ENCODE measurements at places on chromosomes 13 and 19.

DNA sequence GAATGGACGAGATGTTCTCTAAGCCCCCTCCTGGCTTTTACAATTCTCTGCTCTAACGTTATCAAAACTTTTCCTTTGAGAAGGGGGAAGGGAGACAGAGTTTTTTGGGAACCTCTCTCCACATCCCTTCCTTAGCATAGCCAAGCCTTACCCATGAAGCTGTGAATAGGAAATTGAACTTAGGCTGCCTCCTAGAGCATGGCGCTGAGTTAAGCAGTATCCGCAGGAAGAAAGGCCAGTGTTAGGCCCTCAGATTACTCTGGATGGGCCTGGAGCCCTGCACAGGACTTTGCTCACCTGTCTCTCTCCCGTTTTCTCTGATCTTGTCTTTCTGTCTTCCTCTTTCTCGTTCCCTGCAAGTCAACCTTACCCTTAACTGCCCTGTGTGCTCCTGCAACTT is 39.6 kb downstream of the CYP2B6 start:
- DNase-seq, result no peak

DNA sequence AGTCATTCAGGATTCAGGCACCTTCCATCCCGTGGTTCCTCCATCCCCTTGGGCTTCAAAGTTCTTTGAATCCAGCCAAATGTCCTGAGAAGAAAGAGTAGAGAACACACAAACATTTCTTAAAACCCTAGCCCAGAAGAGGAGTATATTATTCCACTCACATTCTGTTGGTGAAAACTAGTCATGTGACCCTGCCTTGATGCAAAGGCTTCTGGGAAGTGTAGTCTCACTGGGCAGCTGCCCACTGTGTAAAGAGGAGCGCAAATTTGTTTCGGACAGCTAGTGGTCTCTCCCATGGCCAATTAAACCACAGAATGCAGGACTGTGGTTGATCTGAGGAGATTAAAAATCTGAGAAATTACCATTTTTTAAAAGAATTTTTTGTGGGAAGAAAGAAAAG is 304.4 kb downstream of the SUCLA2 start:
- DNase-seq, result no peak

DNA sequence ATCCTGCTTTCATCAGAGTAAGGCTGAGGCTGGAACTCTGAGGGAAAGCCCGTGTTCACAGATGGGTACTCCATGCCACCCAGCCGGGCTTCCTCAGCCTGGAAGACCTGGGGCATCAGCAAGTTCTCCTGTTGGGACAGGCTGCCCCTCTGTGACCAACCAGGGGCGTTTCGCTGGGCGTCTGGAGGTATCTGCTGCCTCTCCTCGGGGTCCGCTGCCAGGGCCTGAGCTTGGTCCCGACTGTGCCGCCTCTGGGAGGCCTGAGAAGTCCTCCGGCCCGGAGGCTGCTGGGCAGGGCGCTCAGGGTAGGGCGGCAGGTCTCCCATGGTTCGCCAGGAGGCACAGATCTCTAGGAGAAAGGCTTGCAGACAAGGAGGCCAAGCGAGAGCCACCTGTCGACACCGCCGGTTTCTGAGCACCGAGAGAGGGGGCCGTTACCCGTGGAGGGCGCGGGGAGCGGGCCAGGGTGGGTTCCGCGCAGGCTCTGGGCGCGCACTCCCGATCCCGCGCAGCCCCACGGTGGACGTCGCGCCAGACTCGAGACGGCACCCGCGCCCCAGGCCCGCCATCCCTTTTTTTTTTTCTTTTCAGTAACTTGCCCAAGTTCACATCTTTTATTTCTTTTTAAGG is at the start of gene RSPH6A:
RSPH6A (minus strand) TSS at position 458 of the 630 bp plus-strand sequence; CDS start at position 326, 132 bp downstream.
- DNase-seq, result no peak

DNA sequence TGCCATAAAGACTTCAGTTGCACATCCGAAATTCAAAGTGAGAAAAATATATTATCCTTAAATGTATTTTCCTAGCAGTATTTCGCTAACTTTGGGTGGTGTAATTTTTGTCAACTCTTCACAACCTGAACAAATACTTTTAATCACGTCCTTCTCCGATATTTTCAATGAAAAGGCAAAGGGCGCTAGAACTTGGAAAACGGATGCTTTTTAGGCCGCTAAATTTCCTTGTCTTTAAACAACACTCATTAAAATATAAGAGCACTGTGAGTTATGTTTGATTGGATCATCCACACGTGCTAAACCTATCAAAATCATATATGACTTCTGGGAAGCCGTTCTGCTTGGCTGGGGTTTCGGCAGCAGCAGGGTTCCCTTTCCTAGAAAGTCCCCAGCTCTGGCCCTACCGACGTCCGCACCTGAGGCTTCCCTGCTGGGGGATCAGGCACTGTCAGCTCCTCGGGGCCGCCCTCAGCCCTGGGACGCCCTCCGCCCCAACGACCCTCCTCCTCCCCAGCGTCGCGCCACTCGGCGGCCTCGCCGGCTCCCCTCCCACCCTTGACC is 462 bp upstream of the MPHOSPH8 start:
- DNase-seq, result no peak
